H9 (cell line): ENCODE measurements at places on chromosomes 3 and 15.

DNA sequence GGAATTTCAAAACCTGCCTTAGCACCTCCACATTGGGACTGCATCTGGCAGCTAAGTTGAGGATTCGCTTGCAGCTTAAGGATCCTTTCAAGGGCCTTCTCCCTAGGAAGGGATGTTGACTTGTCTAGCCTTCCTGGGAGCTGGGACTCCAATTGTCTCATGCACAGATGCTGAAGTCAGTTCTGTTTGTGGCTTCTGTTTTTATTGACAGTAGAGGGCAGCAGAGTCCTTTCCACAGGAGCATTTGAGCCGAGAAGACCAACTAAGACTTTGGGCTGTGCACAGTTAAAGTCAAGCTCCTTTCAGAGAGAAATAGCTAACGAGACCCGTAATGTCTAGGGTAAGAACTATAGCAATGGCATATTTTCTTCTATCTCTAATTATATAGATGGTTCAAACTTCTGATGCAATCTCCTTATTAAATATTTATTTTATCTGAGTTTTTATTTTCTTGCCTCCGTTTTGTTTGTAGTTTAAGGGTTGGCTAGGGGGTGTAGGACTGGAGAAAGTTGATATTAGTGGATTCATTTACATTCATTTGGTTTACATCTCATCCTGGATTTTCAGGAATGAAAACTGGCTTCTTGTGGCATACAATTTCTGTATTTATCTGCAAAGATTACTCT, 59.7 kb upstream of the KBTBD8 start:
- peak; percentile 69 for DNase-seq

- DNase-seq: no peak
Measured at GRCh38 chr15:48085591-48085930, 35.2 kb upstream of the SLC24A5 start.

GRCh38 chr3:49554633-49555265, 472 bp downstream of the BSN start:
- peak; percentile 62 for DNase-seq

- no peak for DNase-seq
Measured at GRCh38 chr3:9715764-9716437, 12.3 kb downstream of the CPNE9 start.

GRCh38 chr3:99551520-99551919, 86.9 kb upstream of the COL8A1 start:
- DNase-seq: no peak

- peak; percentile 98 for DNase-seq
Measured at GRCh38 chr3:137764001-137764433, at the start of gene SOX14. Gene SOX14, plus strand, starts transcription at chr3:137764315. Its CDS starts 470 bp downstream, at chr3:137764785.
